ENCODE measurements at places on chromosomes 2 and 18.

GRCh38 chr18:70190529-70190928, 15.0 kb downstream of the RTTN start:
- DNase-seq: no peak

GRCh38 chr2:218418717-218419458, at the start of gene VIL1:
Gene VIL1 (plus strand): TSS chr2:218419123. CDS start chr2:218423779, 4,656 bp downstream.
- DNase-seq: no peak

- no peak for DNase-seq
Measured at GRCh38 chr18:56844556-56844955, 193.4 kb downstream of the WDR7 start.

DNA sequence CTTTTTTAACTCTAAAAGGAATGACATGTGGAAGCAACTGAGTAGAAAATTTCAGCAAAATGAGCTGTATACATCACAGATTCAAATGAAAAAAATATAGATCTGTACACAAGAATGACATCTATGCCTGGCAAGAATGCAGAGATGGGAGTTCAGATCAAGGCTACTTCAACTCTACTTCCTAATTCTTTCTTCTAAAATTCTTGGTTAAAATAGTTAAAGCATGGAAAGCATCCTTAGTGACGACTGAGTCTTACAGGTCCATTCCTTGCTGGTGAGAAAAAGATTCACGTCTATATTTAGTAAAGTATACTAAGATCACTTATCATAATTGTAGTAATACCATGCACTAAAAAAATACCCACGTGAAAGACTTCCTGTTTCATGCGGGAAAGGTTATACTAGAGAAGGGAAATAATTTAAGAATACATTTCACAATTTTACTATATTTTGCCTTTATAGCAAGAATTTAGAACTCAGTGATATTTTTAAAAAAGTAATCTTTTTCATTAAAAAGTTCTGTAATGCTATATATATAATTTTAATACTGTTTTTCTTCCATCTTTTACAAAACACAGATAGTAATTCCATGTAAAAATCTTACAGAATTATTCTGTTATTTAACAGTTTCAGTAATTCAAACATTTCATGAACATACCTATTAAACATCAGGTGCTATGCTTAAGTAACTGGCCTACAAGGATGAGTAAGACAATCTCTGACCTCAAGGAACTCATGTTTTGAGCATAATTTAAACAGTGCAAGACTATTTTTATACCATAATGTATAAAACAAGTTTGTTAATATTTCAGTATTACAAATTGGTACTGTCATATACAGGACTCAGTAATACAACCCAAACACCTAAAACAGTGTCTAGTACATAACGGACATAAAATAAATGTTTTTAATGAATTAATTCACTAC, 159.6 kb downstream of the BAZ2B start:
- no peak for DNase-seq

- DNase-seq: no peak
Measured at GRCh38 chr2:148998165-148998830, 40.2 kb upstream of the LYPD6B start.

GRCh38 chr2:189210250-189211087, 30.9 kb upstream of the COL5A2 start:
- peak; percentile 10 for DNase-seq

DNA sequence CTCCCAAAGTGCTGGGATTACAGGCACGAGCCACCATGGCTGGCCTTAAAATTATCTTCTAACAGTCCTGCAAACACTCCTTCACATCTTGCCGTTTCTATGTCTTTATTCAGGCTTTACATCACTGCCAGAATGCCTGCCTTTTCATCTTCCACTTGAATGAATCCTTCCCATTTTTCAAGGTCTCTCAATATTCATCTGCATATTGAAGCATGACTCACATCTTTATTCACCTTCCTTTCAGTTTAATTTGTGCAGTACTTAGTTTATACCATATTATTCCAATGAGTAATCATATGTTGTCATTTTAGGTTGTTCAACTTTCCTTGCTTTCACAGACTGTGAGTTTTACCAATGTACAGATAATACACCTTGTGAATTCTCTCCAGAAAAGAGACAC, 510.1 kb upstream of the PIK3C3 start:
- DNase-seq: no peak

DNA sequence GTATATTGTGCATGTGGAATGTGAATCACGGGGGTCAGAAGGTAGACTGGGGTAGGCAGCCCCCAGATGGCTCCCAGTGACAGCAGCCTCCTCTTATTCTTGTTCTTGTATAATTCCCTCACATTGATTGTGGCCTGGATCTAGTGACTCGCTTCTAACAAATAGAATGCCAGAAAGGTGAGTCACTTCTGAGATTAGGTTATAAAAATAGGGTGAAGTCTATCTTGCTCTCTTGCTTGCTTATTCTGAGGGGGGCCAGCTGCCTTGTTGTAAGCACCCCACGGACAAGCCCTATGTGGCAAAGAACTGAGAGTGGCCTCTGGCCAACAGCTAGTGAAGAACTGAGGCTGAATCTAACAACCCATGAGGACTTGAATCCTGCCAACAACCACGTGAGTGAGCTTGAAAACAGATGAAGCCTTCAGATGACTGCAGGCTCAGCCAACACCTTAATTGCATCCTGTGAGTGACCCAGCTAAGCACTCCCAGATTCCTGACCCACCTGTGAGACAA, 15.6 kb upstream of the RMND5A start:
- no peak for DNase-seq

- no peak for DNase-seq
Measured at GRCh38 chr18:37258131-37258530, 307.5 kb downstream of the CELF4 start.

GRCh38 chr2:49260979-49261538, 106.7 kb upstream of the FSHR start:
- no peak for DNase-seq

GRCh38 chr2:21194858-21195271, 71.1 kb downstream of the TDRD15 start:
- DNase-seq: no peak

- DNase-seq: no peak
Measured at GRCh38 chr18:74876630-74877243, 279.1 kb downstream of the ZNF407 start.

- DNase-seq: peak; percentile 45
Measured at GRCh38 chr18:24488824-24489493, 28.5 kb downstream of the HRH4 start.

GRCh38 chr18:79756826-79757225, 40.9 kb upstream of the KCNG2 start:
- no peak for DNase-seq

DNA sequence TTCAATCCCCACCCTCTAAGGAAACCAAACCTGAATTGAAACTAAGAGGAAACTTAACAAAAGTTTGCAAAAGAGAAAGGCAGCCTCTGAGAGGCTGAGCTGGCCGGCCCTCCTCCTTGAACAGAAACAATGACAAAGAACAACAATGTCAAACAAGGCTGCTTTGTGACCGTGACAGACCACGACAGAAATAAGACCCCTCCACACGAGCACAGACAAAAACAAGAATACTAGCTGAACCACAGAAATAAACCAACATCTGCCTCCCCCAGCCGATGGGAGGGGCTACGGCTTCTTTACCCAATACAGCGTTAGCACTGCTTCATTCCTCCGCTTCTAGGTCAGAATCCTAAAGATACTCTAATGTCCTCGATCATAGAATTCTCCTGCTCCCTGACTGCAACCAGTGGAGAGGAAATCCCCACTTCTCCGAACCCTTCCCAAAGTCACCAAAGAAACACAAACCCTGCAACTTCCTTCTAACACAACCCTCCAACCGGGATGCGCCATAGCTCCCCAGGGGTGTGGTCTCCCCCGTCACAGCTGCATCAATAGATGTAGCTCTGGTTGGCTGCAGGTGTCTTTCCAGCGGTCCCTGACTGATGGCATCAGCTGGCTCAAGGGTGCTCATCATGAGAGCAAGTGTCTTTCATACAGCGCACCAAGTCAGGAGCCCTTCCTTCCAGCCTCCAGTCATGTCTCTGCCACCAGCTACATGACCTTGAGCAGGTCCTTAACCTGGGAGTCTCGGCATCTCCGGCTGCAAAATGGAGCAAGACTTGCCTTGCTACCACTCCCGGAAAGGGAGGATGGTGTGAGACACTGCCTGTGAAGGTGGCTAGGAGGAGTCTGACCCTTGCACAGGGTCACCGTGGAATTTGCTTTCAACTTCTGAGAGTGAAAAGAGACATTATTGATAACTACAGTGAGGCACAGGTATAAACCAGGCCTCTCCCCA, 198.6 kb downstream of the HAUS1 start:
- no peak for DNase-seq

GRCh38 chr2:231686192-231687100, 21.9 kb upstream of the PTMA start:
- no peak for DNase-seq

Data from renal pelvis (tissue), 12 donors.